Pulmonary artery endothelial cell (primary cell): ENCODE measurements at places on chromosomes 6 and 20.

DNA sequence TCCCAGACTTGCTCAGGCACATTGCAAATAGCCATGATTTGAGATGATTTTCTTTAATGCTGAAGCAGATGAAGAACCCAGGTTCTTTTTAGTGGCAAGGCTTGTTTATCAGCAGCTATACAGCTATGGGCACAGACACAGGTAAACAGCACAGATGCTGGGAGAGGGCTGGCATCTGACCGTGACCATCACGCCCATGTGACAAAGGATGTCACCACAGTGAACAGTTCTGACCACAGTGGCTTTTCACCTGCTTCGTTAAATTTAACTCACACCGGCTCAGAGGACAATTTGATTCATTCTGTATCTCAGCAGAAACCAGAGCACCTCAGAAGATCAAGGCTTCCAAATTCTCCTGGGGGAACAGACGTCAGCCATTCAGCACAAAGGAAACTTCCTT lies 142.6 kb downstream of the CDH26 start:
- DNase-seq: no peak

DNA sequence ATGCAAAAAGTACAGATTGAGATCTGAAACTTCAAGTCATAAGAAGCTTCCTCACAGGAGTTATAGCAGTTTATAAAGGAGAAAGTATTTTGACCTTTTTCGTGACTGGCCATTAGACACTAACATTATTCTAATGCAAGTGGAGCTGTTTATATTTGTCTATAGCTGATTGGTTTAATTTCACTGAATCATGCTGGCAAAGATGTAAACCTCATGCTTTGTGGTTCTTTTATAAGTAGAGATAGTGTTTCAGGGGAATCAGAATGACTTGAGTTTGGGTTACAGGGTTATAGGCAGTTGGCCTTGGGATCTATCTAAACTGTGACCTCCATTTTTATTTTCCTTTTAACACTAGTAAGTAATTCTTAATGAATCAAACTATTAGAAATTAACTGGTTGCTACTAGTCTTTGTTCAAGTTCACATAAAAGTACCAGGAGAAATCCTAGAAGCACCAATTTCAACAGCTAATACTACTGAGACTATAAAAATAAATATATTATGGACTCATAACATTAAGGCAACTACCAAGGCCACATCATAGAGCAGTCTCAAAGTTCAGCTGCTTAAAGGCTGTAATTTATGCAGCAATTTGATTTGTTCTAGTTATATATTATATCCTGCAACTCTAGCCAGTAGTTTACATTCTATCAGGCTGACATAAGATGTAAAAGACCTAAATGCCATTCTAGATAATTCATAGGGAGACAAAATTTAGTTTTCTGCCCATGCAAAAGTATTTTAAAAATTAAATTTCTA lies 94.0 kb downstream of the RNGTT start:
- DNase-seq: no peak

- no peak for DNase-seq
Measured at GRCh38 chr6:163384510-163384909, 30.0 kb upstream of the QKI start.

DNA sequence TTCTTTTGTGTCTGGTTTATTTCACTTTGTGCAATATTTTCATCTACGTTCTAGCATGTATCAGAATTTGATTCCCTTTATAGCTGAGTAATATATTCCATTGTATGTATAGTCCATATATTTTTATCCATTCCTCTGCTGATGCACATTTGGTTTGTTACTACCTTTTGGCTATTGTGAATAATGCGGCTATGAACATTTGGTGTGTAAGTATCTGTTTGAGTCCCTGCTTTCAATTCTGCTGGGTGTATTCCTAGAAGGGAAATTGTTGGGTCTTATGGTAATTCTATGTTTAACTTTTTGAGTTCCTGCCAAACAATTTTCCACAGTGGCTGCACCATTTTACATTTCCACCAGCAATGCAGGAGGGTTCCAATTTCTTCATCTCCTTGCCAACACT lies 52.4 kb downstream of the DNAH8 start:
- no peak for DNase-seq

DNA sequence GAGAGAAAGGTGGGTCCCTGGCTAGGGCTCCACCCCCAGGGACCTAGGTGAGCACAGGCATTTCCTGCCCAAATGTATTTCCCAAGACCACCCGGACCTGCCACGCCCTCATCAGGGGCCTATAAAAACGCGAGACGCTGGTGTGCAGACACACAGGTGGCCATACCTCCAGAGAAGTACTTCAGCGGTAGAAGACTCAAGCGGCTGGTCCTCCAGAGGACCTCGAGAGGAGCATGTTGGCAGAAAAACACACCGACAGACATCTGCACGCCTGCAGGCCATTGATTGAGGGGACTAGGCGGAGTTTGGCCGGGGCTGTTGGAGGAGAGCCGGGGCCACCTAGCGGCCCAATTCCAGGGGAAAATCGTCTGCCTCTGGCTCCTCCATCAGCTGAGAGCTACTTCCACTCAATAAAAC lies 695.8 kb upstream of the MMS22L start:
- no peak for DNase-seq

DNA sequence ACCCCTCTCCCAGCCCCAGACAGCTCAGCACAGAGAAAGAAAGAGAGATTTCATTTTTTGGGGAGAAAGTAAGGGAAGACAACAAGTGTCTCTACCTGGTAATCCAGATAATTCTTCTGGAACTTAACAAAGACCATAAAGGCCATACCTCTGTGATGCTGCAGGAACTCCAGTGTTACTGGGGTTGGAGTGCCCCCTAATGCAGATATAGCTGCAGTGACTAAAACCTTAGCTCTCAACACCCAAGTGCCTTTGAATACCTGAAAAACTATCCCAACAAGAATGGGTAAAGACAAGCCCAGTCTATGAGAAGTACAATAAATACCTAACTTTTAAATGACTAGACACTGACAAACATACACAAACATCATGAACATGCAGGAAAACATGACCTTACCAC lies 365.3 kb upstream of the PTCHD4 start:
- DNase-seq: no peak

DNA sequence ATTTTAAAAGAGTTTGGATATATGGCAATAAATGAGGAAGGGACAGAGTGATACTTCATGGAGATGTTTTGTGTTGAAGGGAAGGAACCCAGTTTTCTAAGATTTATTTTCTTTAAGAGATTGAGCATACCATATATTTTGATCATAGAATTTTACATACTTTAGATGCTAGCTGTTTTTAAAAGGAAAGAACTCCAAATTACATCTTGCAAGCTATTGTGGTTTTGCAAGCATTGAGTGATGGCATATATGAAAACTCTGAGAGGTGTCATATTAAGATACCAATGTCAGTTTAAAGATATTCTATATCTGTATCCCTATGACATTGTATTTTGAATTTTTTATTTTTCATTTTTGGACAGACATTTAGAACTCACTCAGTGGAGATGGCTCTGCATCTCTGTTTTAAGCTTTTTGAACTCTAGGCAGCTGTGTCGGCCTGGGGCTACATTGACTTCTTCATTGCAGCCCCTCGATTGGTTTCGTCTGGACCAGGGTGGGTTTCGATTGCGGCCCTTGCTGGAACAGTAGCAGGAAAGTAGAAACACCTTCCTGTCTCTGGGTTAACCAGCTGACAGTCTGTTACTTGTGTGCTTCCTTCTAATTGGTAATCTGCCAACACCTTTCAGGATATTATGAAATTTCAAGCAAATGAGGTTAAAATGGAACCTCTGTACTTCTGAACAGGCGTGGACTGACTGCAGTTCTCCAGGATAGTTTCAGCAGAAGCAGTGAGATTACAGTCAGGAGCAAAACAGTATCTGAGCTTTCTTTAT lies 14.0 kb downstream of the IGF2R start:
- no peak for DNase-seq

GRCh38 chr20:36483209-36483918 lies 58.0 kb upstream of the MYL9 start:
- DNase-seq: no peak

- no peak for DNase-seq
Measured at GRCh38 chr6:33607126-33607783, 13.9 kb upstream of the ITPR3 start.

GRCh38 chr20:58989196-58989595 lies 8.1 kb downstream of the NELFCD start:
- DNase-seq: no peak

GRCh38 chr6:14117158-14118090 lies at the start of gene CD83:
Gene CD83 (plus strand): TSS chr6:14117772. CDS start chr6:14117812, 40 bp downstream.
- no peak for DNase-seq

- DNase-seq: peak; percentile 30
Measured at GRCh38 chr20:9241232-9241692, 172.4 kb downstream of the PLCB4 start.

- no peak for DNase-seq
Measured at GRCh38 chr6:150149146-150149545, 6.3 kb downstream of the PPP1R14C start.

DNA sequence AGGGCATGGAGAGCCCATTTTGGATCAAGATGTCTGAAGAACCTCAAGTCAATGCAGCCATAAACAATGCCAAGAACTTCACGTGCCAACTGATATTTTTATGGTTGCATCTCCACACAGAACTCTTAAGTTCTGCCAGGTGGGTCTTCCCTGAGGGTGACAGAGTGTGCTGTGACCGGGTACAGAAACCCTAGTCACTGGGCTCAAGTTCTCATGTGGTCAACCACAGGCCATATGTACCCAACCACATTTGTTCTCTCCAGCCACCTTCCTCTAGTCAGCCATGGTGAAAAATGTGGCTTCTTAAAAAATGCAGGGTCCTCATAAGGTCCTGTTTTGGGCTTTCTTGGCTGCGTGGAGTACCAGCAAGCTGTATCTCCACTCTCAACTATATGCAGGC lies 48.9 kb downstream of the CLIC5 start:
- no peak for DNase-seq
